ENCODE measurements at places on chromosomes 6 and 20.

DNA sequence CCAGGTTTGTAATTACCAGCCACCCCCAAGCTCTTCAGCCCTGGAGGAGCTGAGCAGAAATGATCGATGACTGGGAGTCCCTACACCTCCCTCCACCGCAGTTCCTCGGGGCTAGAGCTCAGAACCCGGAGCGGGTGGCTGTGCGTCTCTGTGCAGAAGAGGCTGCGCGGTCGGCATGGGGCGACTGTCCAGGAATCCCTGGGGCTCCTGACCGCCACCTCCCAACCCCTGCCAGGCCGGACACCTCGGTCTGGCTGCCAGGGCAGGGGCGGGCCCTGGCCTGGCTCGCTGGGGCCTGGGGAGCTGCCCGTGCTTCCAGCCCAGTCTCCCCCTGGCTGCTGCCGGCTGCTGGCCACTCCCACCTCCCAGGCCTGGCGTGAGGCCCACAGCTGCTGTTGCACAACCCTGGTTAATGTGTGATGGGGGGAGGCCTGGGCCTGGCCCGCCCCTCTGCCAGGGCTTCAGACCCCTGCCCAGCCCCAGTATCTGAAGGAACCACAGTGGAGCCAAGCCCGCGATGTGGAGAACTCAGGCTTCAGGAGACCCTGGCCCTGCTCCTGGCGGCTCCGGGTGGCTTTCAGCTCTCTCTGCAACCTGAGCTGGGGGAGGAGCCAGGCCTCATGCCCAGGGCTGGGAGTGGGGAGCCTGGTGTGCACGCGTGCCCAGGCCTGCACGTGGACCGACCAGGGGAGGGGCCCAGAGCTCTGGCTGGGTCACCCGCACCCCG is 1.2 kb downstream of the SLC2A4RG start:
- DNase-seq = peak; percentile 89

GRCh38 chr6:113809826-113810225 is 47.3 kb upstream of the MARCKS start:
- DNase-seq = peak; percentile 38

DNA sequence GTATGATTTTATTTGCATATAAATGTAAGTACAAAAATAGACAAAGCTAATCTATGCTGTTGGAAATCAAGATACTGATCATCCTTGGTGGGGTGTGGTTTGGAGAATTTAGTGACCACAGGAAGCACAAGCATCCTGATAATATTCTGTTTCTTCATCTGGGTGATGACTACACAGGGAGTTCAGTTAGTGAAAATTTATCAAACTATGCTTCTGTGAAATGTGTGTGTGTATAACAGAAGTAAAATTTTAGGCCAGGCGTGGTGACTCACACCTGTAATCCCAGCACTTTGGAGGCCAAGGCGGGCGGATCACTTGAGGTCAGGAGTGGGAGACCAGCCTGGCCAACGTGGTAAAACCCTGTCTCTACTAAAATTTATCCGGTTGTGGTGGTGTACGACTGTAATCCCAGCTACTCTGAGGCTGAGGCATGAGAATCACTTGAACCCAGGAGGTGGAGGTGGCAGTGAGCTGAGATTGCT is 20.6 kb downstream of the ENPP3 start:
- peak; percentile 50 for DNase-seq

DNA sequence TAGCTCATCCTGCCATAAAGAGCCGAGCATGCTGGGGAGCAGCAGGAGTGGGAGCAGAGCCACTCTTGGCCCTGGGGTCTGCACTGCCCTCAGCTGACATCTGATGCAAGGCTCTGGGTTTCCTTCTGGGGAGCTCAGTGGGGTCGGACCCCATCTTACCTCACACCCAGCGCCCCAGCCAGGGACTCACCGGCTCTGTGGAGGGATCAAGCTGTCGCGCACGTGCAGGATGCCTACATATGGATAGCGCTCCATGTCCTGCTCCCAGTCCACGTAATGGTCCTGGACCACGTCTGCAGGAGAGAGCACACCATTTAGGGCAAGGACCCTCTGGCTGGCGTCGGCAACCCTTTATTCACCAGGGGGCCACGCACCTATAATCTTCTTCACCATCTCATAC is 12.2 kb downstream of the LEMD2 start:
- DNase-seq = no peak

DNA sequence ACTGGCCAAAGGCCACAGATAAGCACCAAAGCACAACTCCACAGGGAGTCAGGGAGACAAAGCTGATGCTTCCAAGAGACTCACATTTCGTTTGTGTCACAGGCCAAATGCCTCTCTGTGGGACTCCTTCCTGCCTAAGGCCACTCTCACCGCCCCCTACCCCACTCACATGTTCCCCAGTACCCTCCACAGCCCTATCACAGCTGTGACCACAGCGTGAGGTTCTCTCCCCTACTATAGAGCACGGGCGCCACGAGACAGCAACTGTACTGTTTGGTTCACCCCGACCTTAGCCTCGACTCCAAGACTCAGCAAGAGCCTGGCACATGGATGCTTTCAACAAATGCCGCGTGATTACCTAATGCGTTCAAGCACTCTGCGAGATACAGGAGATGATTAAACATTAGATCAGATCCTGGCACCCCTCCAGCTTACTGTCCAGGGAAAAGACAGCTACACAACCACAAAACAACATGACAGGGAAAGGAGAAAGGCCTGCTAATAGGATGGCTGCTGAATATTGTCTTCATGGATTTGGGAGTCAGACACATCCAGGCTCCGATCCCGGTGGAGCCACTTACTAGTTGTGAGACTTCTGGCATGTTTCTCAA is 105.5 kb downstream of the AGPAT4 start:
- DNase-seq = no peak

- no peak for DNase-seq
These were observed 60.4 kb downstream of the RAB44 start for GRCh38 chr6:36757943-36758508.

DNA sequence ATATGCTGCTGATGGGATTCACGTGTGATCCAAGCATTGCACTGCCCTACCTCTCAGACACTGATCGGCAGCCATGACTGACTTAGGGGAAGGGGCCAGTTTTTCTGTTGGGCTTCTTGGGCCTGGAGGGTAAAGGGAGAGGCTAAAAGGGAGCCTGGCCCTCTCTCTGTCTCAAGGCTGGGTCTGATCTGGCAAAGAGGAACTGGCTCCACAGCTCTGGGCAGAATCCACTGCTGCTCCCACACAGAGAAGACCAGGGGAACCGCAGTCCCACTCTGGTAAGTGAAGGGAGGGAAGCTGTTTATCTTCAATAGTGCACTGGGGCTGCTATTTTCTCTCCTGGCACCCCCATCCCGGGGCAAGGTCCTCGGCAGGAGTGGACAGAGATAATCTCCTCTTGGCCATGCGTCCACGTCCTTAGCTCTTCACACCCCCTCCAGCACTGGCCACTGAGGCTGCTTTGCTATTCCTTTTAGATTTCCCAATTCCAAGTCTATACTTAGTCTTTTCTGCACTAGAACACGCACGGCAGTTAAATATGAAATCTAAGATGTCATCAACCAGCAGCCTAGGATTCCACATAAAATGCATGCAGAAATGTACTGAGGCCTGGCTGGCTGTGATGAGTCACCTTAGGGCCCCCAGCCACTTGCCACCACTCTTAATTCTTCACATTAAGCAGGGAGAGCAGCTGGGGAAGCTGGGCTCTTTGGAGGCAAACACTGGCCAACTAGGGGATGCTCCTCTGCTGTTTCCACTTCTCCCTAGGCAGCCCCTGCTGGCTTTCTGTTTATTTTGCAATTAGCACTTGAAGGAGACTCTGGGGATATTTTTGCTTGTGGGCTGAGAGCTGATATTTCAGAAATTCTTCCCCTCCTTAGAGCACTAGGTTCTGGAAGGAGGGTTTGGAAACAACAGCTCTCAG is 87.8 kb upstream of the ARMC2 start:
- peak; percentile 57 for DNase-seq

DNA sequence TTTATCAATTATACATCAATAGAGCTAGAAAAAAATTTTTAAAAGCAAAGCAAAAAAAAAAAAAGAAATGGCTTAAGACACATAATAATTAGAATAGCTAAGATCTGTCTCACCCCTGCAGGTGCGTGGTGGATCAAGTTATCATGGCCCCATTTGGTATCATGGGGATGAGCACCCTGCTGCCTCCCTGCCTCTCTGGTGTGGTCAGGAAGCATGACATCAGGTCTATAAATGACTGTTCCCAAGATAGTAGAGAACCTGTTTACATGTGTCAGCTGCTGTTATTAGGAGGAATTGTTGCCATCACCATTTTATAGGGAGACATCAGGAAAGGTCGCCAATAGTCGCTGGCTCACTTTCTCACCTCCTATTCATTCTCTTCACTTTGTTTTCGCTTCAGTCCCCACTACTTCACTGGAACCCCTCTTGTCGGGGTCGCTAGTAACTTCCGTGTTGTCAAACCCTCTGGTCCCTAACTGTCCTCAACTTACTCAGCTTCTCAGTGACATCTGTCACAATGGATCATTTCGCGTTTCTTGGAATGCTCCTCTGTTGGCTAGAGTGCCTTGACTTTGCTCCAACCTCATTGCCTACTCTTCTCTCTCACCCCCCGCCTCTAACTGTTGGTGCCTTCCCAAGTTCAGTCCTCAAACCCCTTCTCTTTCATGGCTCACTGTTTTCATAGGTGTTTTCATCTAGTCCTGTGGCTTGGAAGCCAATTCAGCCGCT is 4.7 kb downstream of the DNTTIP1 start:
- no peak for DNase-seq

DNA sequence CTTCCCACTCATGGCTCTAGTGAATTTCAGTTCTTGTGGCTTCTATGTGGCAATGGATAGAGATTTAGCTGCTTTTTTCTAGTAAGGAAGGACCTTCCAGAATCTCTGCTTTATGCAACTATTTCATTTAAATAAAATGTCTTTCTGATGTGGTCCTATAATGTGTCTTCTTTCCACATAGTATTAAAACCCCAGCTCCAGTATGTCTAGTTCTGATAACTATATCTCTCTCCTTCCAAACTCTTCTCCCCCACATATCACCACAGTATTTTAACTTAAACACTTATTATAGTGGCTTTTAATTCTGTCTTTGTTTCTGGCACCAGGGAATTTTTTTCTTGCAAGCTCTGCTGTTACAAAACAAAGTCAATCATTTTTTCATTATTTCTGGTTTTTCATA is 40.6 kb upstream of the SUMO4 start:
- peak; percentile 86 for DNase-seq

GRCh38 chr6:138885156-138885819 is 89.4 kb downstream of the ECT2L start:
- DNase-seq = no peak

DNA sequence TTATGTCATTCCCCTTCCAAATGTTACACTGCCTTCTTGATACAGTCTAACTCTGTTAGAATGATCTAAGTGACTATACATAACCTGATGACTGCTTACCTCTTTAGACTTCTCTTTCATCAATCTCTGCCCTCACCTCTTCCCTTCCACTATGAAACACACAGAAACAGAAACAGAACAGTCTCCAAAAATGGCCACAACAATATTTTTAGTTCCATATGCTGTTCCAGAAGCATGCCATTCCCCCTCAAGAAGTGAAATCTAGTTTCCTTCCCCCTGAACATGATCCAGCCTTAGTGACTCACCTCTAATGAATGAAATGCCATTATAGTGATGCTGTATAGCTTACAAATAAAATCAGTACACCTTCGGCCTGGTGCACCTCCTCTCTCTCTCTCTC is 229.3 kb upstream of the TENT5A start:
- DNase-seq = no peak
